Mesenteric fat pad (tissue), 1 donor: ENCODE measurements at places on chromosomes 3 and 15. TPM values are rescaled to one million over a fixed set of nuclear protein-coding genes. Genes with fewer than 3 reads are reported as not detected.

Gene NIPA2
- total RNA-seq, result 43.4 TPM

Gene FRMD5
- total RNA-seq, result 0.13 TPM

Gene C3orf62
- 5.8 TPM for total RNA-seq

Gene HERC2
- total RNA-seq, result 62.2 TPM

Gene AADACL2
- 0.22 TPM for total RNA-seq

Gene NR1I2
- total RNA-seq, result 0.26 TPM

Gene GNB4
- total RNA-seq, result 32.2 TPM

Gene PSTPIP1
- total RNA-seq, result 24.8 TPM

Gene RBPMS2
- 24.5 TPM for total RNA-seq

Gene ZPLD1
- total RNA-seq, result not detected

DNA sequence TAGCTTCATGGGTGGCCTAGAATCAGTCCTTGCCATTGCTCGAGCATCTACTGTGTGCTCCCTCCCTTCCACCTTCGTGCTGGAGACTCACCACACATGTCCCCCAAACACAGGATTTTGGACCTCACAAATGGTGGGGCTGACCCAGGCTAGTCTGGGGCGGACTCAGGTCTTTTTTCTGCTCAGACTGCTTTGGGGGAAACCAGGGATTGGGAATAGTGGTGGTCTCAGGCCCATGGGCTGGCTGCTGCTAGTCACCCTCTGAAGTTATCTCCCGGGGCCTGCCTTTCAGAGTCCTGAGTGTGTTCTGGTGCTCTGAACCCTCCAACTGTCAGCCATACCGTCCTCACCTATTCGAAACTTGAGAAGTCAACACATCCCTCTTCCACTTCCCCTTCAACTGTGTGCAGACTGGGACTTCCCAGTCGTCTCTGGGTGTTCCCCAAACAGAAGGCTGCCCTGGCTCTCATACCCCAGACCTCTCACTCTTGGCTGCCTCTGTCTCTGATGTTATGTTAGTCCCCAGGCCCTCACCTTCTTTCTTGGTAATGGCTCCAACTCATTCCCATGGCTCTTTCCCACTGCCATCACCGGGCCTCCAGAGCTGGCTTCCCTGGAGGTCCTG is 46.0 kb downstream of the PPCDC start:
- DNase-seq, result peak; percentile 77

DNA sequence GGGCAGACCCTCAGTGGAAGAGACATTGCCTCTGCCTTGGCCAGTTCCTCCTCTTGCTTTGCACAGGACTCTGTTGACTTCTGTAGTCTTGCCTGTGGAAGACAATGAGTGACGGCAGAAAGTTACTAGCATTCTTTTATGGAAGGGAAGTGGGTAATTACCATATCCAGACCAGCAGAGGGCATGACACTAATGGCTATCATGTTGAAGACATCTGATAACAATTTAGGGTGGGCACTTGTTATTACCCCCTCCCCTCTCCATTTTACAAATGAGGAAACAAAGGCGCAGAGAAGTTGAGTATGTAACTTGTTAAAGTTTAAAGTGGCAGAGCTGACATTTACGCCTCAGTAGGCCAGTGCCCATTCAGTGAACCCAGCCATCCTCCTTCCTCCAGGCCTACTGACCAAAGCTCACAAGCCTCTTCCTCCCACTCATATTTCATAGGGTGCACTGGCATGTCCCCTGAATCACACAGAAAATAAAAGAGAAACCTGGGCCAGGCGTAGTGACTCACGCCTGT is 48.2 kb upstream of the FMN1 start:
- no peak for DNase-seq

DNA sequence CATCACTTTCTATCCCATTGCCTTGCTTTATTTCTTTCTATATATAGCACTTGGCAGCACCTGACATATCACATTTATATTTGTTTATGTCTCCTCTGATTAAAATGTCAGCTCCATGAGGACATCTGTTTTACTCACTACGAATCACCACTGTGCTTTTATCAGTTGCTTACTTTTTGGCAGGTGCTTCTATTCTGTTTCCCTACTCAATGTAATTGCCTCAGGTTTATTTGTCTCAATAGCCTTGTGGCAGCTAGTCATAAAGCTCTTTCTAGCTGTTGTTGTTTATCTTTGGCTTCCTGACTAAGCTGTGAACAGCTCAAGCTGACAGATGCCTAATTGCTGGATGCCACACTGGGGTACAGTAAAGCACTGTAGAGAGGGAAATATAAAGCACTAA is 85.5 kb downstream of the VPS13C start:
- DNase-seq, result no peak

- DNase-seq, result no peak
Observed at GRCh38 chr3:46122091-46122490, 86.0 kb downstream of the CCR1 start.

DNA sequence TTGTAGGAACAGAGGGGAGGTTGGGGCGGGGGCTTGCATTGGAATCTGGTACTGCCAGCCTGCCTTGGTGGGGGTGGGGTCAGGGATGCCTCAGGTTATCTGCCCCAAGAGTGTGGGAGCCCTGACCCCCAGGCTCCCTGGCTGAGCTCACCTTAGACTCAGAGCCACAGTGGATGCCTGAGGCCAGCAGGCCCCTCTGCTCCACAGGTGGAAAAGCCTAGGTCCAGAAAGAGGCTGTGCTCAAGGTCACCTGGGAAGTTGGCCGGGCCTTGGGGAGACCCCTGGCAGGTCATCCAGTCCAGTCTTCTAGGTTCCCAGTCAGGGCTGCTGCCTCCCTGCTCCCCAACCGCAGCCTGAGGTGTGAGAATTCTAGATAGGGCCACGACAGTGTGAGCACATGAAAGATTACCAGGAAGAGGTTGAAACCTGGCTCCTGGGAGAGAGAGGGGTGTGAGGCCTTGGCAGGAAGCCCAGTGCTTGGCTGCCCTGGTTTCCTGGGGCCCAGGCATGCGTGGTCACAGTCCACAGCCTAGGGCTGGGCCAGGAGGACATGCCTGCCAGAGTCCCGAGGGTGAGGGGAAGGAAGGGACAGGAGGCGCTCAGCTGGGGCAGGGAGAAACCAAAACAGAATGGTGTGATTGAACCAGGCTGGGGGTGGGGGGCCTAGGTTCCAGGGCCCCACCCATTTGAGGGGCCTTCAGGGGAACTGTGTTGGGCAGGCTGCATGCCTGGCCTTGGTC is 4.9 kb downstream of the HDAC11 start:
- DNase-seq, result no peak

GRCh38 chr3:55555873-55556618 is 68.9 kb upstream of the WNT5A start:
- no peak for DNase-seq

- DNase-seq, result no peak
Observed at GRCh38 chr15:64749999-64750657, 25.3 kb downstream of the RBPMS2 start.

GRCh38 chr3:87798567-87798947 is 260.2 kb downstream of the CGGBP1 start:
- DNase-seq, result no peak

GRCh38 chr15:64747578-64747977 is 27.8 kb downstream of the RBPMS2 start:
- no peak for DNase-seq

DNA sequence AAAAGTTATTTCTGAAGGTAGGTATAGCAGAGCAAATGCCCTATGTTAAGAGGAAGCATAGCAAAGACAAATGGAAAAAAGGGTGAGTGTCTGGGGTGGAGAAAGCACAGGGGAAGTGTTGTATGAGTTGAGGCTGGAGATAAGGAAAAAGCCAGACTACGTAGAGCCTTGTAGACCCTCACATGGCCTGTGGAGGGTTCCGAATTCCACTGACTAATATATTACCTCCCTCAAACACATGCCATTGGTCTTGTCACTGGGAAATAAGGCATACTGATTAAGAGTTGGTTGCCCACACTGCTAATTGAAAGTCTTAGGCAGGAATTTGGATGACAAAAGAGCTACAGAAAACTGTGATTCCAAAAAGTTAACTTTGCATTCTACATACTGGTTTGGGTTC is 65.2 kb downstream of the TRAT1 start:
- DNase-seq, result no peak

DNA sequence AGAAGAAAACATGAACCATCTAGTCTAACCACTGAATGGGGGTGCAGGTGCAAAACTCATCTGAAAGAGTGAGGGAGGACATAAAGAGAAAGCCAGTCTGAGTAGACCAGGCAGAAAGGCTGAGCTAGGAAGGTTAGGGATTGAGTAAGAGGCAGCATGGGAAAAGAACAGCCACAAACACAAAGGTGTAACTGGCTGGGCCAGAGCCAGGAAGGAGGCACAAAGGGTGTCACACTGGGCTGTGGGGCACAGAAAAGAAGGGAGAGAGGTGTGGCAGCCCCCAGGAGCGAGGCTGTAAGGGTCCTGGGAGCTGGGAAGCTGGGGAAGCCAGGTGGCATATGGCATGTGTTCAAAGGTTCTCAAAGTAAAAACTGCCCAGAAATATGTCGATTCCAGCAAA is 18.7 kb downstream of the IGSF11 start:
- no peak for DNase-seq

GRCh38 chr3:120795959-120796358 is 53.4 kb downstream of the GTF2E1 start:
- DNase-seq, result no peak

DNA sequence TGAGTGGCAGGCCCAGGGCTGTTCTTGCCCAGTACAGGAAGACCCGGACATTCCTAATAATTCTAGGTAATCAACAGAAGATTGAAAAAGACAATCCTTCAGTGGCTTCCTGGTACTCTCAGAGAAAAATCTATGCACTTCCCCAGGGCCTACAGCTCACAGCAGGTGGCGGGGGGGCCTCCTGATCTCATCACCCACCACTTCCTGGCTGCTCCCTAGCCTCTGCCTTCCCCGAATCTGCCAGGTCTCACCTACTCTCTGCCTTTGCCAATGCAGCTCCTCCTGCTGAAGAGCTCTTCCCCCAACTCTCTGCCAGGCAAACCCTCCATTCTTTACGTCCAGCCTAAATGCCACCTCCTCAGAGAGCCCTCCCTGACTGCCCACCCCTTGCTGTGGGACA is 37.5 kb downstream of the EHD4 start:
- no peak for DNase-seq

GRCh38 chr3:189982321-189982945 is 138.3 kb downstream of the P3H2 start:
- DNase-seq, result no peak

- no peak for DNase-seq
Observed at GRCh38 chr15:67834581-67835296, 5.1 kb downstream of the RNU6-1 start.

DNA sequence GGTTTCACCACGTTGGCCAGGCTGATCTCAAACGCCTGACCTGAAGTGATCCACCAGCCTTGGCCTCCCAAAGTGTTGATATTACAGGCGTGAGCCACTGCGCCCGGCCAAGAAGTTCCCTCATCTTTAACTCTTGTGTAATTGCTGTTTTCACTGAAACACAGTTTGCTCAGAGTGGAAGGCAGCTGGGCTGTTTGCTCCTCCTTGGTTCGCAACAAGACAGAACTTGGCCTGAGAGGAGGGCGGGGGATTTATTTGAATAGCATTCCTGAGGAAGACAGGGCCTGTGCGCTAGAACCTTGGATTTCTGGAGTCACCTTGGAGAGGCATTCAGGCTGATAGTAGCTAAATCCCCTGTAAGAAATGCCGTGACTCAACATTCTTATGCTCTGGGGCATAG is 226.7 kb upstream of the MCTP2 start:
- DNase-seq, result no peak

GRCh38 chr3:117261983-117262421 is 552.4 kb downstream of the TUSC7 start:
- DNase-seq, result no peak

GRCh38 chr3:42701371-42702065 is 1.1 kb downstream of the HHATL start:
- peak; percentile 73 for DNase-seq

- DNase-seq, result peak; percentile 77
Observed at GRCh38 chr3:128316481-128316891, 150.2 kb downstream of the DNAJB8 start.

- no peak for DNase-seq
Observed at GRCh38 chr3:133136114-133137041, 98.2 kb downstream of the TMEM108 start.

DNA sequence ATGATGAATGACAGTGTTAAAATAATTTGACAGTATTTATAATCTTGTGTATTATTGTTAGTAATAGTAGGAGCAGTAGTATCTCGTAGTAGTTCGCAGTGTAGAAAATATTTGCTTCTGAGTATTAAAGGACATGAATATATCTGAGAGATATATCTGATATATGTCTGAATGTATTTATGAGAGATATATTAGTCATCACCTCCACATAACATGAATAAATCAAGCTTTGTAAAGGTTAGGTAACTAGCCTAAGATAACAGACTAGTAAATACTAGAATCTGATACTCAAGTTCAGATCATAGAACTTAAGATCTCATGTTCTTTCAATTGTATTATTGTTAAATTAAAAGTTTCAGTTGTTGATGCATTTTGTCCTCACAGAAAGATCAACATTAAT is 130.5 kb downstream of the UBE2E2 start:
- DNase-seq, result no peak

- DNase-seq, result no peak
Observed at GRCh38 chr3:26074080-26074479, 284.2 kb downstream of the OXSM start.

- DNase-seq, result no peak
Observed at GRCh38 chr3:28103861-28104260, 137.6 kb upstream of the CMC1 start.

- no peak for DNase-seq
Observed at GRCh38 chr3:41357271-41357670, 158.0 kb downstream of the CTNNB1 start.

- DNase-seq, result no peak
Observed at GRCh38 chr3:189737619-189738018, 106.4 kb downstream of the TP63 start.

GRCh38 chr15:99154271-99154670 is 49.4 kb downstream of the SYNM start:
- no peak for DNase-seq
